PC-3 (cell line): ENCODE measurements at places on chromosomes 2 and 18.

GRCh38 chr2:102145934-102146333, 3.4 kb downstream of the IL1R1 start:
- DNase-seq = no peak

DNA sequence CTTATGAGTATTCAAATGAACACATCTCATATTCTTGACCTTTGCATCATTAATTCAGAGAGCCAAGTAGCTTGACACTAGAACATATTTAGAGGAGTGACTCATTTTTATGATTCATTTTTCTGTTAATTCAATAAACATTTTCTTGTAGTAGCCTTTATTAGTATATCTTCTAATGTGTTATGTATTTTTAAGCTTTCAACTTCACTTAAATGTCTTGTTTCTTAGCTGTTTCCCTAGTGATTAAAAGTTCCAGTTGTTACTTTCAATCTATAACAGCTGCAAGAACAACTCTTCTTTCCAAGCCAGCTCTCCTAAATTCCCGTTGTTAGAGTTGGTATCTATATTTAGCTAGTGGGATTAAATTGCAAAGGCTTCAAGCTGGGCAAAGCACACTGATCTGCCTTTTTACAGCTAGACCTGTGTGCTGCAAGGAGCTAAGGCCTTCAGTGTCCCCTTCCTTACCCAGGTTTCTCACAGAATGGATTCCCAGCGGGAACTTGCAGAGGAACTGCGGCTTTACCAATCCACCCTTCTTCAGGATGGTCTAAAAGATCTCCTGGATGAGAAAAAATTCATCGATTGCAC, at the start of gene KLHL41:
TSS of gene KLHL41 (plus strand) at position 405 of the 588 bp plus-strand sequence. CDS start at position 482, 77 bp downstream.
- DNase-seq = peak; percentile 71

- no peak for DNase-seq
These were observed 1.2 kb upstream of the E2F6 start for GRCh38 chr2:11467129-11467649.

DNA sequence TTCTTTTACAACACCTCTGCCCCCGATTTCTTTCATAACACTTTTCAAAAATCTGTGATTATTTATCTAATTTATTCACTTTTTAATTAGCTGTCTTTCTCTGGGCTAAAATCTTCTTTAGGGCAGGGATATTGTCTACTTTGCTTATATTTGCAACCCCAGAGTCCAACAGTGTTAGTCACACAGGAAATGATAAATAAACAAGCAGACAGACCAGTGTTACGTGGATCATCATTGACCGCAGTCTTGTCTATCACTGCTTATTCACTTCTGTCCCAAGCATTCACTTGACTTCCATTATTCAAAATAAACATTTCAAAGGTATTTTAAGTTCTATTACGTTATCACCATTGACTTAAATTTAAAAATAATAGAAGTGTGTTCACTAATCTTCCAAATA, 237.6 kb upstream of the UBE2E3 start:
- peak; percentile 87 for DNase-seq
